ENCODE measurements at places on chromosomes 11 and 22.

- no peak for DNase-seq
These were observed 305.2 kb downstream of the RAB38 start for GRCh38 chr11:87870086-87870485.

DNA sequence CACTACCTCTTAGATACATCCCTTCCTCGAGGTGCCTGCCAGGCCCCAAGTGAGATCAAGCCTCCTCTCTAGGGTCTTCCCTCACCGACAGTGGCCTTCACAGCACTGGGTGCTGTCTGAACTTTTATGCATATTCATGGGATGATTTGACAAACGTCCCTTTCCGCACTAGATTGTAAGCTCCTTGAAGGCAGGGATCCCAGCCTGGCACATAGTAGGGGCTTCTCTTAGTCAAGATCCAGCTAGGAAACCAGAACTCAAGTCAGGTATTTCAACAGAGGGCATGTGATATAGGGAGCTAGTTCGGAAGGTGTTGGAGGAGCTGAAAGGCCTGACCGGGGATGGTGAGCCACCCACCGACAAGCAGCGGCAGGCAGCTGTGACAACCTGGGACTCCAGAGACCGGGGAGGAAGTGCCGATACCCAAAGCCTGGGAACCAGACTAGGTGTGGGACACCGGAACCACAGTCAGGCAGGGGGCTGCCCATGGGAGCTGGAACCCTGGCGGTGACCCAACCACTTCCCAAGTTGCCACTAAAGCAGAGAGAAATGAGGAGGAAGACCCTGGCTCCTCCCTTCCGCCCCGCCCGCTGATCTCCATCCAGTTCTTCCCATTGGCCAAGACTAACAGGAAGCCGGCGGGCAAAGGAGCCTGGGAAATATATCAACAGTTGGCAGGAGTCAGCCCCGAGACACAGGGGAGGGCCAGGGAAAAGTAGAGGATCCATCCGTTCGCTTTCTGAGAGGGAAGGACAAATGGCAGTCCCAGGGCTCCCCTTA, 39.8 kb upstream of the CD82 start:
- DNase-seq = no peak

GRCh38 chr11:81674211-81674610, 1059.5 kb downstream of the FAM181B start:
- DNase-seq = no peak

GRCh38 chr22:49536571-49537131, 291.0 kb downstream of the BRD1 start:
- DNase-seq = no peak

DNA sequence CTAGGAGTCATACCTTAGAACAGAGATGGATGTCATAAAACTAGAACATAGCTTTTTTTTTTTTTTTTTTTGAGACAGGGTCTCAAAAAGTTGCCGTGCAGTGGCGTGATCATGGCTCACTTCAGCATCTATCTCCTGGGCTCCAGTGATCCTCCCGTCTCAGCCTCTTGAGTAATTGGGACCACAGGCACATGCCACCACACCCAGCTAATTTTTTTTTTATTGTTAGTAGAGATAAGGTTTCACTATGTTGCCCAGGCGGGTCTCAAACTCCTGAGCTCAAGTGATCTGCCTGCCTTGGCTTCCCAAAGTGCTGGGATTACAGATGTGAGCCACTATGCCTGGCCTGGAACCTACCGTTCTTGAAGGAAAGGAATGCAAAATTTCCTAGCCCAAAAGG, 8.8 kb upstream of the CEP295 start:
- DNase-seq = no peak

DNA sequence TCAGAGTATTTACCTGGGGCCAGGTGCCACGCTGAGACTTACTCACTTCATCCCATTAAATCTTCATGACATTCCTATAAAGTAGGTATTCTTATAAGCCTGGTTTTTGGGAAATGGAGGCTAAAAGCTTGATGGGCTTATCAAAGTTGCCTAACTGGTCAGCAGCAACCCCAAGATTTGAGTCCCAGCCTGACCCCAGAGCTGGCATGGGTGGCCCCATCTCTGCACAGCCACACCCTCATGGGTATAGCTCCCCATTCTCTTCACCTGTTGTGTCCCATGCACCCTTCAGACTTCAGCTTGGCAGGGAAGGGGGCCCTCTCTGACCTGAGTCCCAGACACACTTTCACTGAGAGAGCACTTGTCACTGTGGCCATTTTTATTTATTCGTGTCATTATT, 37.4 kb upstream of the TP53I11 start:
- DNase-seq = no peak

DNA sequence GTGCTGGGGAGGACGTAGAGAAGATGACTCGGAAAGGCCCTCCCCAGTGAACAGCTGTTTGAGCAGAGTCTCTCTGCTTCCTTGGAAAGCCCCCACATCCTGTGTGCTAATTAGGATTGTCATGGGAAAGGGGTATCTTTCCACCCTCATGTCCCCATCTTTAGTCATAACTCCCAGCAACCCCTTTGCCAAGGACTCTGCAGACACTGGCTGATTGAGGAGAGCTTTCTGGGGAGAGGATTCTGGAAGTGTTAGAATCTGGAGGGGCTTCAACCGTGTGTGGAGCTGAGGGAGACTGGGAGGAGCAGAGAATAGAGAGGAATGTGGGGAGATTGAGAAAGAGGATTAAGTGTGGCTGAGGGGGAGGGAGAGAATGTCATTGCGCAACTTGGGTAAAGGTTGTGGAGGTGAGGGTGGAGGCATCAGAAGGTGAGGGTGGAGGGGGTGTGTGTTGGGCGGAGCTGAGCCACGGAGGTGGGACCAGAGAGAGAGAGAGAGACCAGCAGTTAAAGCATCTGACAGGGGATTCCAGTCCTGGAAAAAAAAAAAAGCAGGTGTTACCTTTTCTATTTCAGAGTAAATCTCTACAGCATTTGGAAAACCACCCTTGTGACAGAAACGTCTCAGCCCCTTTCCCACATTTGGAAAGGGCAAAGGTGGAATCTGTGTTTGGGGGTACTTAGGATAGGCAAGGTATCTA, 2.2 kb downstream of the DTX4 start:
- no peak for DNase-seq

GRCh38 chr11:76666408-76666807, 4.1 kb downstream of the LRRC32 start:
- DNase-seq = no peak

DNA sequence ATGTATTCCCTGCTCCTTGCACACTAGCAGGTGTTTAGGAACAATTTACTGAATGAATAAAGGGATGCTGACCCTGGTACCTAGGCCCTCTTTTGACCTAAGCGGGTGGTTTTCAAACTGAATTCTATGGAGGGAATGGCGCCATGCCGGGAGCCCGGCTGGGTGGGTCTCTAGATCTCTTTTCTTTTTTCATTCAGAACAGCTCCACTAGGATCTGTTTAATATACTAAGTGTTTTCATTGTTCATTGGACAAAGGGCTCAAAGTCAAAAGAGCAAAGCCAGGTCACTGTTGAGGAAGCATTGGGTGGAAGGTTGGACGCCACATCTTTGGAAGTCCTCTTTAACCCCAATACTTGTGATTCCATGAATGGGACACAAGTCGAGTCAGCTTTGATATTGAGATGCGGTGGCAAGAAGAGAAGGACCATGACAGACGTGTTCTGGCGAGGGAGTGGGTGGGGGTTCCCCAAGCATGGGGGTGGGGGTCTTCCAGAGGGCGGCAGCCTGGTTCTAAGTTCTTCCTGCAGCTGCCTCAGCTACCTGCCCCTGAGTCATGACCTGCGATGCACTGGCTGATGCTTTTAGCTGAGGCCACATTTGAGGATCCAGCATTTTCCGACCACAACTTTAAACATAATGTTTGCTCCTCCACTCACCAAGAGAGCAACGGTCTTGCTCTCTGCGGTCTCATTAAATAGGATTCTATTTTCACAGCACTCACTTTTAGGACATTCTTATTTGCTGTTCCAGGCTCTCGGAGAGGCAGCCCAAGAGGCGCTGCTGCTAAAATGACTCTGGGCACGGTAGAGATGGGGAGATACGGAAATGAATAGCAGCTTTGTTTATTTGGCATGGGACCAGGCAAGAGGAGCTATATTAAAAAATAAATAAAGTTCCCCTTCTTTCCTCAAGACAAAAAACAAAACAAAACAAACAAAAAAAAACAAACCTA, 100.6 kb downstream of the FBXO7 start:
- no peak for DNase-seq

GRCh38 chr11:111173221-111173620, 72.3 kb upstream of the POU2AF2 start:
- no peak for DNase-seq

DNA sequence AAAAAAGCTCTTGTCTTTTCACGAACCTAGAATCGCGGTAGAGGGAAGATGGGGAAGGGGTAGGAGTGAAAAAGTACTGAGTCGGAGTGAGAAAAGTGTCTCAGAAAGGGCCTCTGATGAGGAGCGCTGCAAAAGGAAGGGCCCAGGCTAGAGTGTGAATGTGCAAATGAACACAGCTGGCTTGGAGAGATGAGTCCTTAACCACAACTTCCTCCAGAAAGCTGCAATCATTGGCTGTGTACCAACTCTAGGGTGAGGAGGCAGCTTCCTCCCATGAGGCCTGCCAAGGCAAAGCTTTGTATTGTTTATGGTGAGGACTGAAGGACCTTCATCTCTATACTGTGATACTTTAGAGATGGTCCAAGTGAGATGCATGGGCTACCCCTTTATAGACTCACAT, 566.9 kb upstream of the ANO5 start:
- DNase-seq = no peak

GRCh38 chr11:105648762-105649161, 38.9 kb downstream of the GRIA4 start:
- DNase-seq = no peak

DNA sequence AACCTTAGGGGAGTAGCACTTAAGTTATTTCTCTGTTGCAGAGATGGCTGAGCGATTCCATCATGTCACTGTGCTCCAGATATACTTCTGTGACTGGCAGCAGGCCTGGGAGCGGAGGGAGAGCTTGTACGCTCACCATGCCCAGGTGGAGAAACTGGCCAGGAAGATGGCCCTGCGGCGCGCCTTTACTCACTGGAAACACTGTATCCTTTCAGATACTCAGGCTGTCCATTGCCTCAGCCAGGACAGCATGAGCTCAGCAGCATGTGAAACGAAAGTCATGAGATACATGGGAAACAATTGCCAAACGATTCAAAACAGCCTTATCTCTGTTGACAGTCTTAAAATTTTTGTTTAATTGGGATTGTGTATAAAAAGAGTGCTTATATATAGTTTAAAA, 78.9 kb downstream of the SFI1 start:
- no peak for DNase-seq

- no peak for DNase-seq
These were observed 94.5 kb downstream of the RPS6KA4 start for GRCh38 chr11:64453466-64453865.

DNA sequence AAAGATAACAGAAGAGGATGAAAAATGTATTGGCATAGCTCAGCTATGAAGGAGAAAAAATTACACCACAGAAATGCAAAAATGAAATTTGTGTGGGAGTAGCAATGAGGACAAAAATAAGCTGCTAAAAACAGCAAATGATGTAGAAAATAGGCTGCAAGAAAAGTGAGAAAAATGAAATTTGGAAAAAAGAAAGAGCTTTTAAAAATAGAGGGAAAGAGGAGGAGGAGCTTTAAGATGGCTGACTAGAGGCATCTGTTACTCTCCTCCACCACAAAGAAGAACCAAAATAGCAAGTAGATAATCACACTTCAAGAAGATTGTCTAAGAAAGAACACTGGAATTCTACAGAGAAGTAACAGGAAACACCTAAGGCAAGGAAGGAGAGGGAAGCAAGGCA, 23.7 kb upstream of the OR5AN1 start:
- DNase-seq = no peak

GRCh38 chr22:37212174-37212906, at the start of gene SSTR3:
Gene SSTR3, minus strand, starts transcription at chr22:37212477. Its CDS starts 4,674 bp downstream, at chr22:37207803.
- no peak for DNase-seq

- DNase-seq = no peak
These were observed 49.8 kb downstream of the CLMP start for GRCh38 chr11:123145220-123145619.

DNA sequence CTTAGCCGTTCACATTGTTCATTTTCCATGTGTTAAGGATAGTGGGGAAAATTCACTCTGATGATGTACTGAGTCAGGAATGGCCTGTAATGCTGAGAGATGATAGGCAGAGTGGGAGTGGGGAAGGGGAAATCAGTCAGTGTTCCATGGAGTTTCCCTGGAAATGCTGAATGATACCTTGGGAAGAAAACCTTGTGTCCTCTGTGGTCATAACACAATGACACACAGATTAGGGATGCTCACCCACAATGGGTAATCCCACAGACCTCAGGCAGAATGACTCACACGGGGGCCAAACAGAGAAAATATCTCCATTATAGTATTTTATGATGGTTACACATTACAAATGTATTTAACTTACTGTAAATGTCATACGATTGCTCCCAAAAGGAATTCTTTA, 118.0 kb downstream of the SNX19 start:
- no peak for DNase-seq

DNA sequence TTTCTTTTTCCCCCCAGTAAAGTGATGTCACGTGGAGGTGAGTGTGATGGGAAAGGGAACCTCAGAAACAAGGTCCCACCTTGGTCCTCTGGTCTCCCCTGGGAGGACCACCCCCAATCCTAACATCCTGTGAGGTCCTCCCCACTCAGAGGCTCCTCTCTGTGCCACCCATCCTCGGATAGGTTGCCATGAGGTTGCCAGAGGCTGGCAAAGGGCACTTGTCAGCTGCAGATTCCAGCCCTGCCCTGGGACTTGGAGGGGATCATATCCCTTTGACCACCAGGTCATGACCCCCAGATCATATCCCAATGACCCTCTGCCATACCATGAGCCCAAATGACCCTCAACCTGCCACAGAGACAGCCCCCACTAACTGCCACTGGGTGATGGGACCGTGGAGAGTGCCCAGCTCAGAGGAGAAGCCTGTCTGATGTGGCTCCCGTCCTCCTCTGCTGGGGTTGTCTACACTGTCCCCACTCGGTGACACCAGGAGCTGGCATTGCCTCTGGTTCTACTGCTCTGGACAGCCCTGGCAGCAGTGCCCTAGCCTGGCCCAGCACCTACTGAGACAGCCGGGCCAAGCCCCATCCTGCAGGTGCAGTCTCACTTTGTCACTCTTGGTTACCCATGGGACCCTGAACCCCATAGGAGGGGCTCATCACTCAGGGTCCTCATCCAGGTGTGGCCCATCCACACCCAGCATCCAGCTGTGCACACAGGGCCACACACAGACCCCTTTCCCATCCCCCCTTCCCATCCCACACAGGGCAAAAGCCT, 90.2 kb upstream of the KCNQ1OT1 start:
- DNase-seq = no peak

DNA sequence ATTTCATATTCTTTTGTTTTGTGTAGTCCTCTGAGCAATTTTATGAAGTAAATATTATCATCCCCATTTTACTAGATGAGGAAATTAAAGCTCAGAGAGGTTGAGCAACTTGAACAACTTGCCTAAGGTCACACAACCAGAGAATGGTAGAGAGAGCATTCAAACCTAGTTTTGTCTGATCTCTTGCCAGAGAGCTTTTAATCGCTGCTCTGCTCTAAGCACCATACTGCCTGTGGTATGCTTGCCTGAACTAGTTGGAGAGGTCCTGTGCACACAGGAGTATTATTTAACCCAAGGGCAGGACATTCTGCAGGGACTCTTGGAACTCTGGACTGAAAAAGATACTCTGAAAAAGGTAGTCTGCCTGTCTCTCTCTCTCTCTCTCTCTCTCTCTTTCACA, 38.5 kb downstream of the TRAF6 start:
- DNase-seq = no peak

GRCh38 chr11:25793637-25794036, 538.3 kb upstream of the ANO3 start:
- DNase-seq = no peak

Measured in NCI-H2081 (cell line).